Gastrocnemius medialis (tissue), 4 donors: ENCODE measurements at places on chromosomes 7 and 10. TPM values are rescaled to one million over a fixed set of nuclear protein-coding genes. Genes with fewer than 3 reads are reported as not detected.

The THSD7A gene
- total RNA-seq: 0.78 TPM

DNA sequence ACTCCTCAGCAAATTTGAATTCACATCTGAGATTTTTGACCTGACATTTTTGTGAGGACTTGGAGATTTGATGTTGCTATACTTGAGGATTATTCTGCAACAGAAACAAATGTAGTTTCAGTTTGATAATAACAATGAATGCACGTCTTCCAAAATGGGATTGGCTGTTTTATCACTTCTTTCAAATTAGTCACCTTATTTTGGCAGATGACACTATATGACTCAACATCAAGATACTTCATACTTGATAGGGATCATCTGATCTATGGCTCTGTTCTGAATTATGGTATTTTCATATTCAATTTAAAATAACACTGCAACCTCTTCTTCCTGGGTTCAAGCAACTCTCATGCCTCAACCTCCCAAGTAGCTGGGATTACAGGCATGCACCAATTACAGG lies 24.2 kb downstream of the ARL5B start:
- no peaks in the 10 kb centered on the region for H3K27me3 ChIP-seq
- H3K4me1 ChIP-seq: peaks cover 2% of the 10 kb centered on the region
- H3K36me3 ChIP-seq: no peaks in the 10 kb centered on the region
- no peak for DNase-seq
- H3K4me3 ChIP-seq: no peak overlapping the region
- H3K27ac ChIP-seq: no peak overlapping the region

The CFAP70 gene
- 1.2 TPM for total RNA-seq

The NPFFR1 gene
- not detected for total RNA-seq

The TAS2R39 gene
- not detected for total RNA-seq

The SLC35B4 gene
- total RNA-seq: 2.5 TPM

DNA sequence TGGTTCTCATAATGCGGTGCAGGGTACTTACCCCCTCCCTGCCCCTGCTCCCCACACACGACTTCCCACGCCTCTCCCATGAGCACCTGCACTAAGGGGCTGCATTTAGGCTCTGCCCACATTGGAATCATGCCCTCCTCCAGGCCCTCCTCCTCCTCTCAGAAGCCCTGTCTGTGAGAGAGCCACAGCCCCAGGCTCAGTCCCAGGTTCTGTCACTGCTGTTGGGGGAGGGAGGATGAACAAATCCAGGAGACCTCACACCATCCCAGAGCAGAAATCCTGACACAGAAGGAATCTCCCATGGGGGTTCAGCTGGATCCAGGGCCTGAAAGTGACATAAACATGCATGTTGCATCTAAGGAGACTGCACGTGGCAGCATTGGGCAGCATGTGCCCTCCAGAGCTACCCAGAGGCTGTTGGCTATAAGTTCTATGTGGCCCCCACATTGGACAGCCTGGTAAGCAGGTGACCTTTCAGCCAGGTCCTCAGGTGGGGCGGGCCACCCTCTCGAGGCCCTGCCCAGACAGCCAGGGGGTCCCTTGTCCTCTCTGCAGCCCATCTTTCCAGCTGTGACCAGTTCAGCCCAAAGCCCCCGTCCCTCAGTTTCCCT lies 1.6 kb upstream of the PILRA start:
- no peak for DNase-seq
- no peak overlapping the region for H3K4me3 ChIP-seq
- H3K36me3 ChIP-seq: peaks cover 6% of the 10 kb centered on the region

GRCh38 chr10:30828164-30828563 lies 198.6 kb upstream of the LYZL2 start:
- H3K4me1 ChIP-seq: peaks cover 3% of the 10 kb centered on the region
- no peaks in the 10 kb centered on the region for H3K36me3 ChIP-seq
- H3K4me3 ChIP-seq: no peak overlapping the region
- no peak overlapping the region for H3K27ac ChIP-seq
- DNase-seq: no peak

DNA sequence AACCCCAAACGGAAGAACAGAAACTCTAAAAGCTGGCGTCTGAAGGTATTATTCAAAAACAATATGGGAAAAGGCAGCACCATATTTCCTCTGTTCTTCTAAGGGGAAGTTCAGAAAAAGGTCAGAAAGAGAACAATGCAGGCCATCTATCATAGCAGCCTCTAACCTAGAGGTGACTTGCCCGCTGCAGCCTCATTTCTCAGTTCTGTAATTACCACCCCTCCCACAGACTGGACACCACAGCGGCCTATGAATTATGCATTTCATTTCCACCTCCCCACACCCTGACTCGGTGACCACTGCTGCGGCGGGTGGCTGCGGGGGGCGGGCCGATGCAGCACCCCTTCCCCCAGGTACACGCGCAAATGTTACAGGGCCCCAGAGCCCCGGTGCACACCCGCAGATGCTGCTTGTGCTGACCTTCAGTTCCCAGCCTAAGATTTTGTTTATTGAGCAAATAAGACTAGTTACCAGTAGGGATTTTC lies 125.5 kb downstream of the CLEC2L start:
- H3K4me3 ChIP-seq: no peak overlapping the region
- no peak for DNase-seq
- peaks cover 32% of the 10 kb centered on the region for H3K4me1 ChIP-seq
- no peaks in the 10 kb centered on the region for H3K36me3 ChIP-seq
- H3K27me3 ChIP-seq: no peaks in the 10 kb centered on the region
- peak overlapping the region; percentile 59 for H3K27ac ChIP-seq

- H3K36me3 ChIP-seq: no peaks in the 10 kb centered on the region
- H3K27me3 ChIP-seq: no peaks in the 10 kb centered on the region
- H3K27ac ChIP-seq: no peak overlapping the region
- DNase-seq: no peak
- no peaks in the 10 kb centered on the region for H3K4me1 ChIP-seq
Measured at GRCh38 chr7:24152877-24153472, 131.0 kb upstream of the NPY start.

GRCh38 chr10:75657351-75657750 lies 225.9 kb downstream of the LRMDA start:
- no peak overlapping the region for H3K27ac ChIP-seq
- no peak for DNase-seq
- peaks cover 3% of the 10 kb centered on the region for H3K27me3 ChIP-seq
- H3K36me3 ChIP-seq: no peaks in the 10 kb centered on the region
- no peak overlapping the region for H3K4me3 ChIP-seq

DNA sequence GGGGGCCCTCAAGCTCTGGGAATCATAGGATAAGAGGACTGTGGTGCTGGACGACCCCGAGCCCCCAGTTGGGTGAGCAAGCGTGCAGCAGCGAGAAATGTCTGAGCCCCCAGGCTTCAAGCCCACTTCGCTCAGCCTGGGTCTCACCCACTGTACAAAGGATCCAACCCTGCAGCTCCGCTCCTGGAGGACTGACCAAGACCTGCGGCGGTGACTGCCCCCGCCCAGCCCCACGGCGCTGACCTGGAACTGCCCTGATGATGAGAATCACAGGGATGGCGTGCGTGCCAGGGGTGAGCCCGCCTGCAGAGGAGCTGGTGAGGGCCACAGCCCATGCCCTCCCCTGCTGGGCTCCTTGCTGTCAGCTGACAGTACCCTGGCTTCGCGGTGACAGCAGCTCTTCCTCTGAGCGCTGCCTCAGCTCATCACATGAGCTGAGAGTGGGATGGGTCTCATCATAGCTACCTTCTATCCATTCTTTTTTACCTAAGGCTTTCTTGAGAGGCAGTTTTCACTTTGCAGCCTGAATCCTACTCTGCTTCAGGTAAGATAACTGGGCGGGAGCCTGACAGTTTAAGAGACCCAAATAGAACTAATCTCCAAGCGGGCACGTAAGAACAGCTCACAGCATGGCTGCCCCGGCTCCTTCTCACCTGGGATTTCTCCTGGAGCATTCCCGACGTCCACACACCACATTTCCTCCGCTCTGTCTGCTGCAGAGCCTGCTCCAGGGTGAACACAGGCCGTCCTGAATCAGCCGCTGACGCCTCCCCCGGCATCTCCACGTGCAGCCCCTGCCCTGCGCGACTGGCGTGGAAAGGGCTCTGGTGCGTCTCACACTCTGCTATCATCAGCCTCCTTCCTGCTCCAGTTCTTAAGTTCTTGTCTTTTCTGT lies 329.9 kb downstream of the PTPRN2 start:
- no peak for DNase-seq
- H3K4me1 ChIP-seq: no peaks in the 10 kb centered on the region
- H3K27ac ChIP-seq: no peak overlapping the region
- H3K36me3 ChIP-seq: no peaks in the 10 kb centered on the region

The BMS1 gene
- 18.7 TPM for total RNA-seq

GRCh38 chr10:75070961-75071428 lies 40.5 kb upstream of the SAMD8 start:
- no peaks in the 10 kb centered on the region for H3K36me3 ChIP-seq
- H3K27ac ChIP-seq: peak overlapping the region; percentile 91
- H3K4me3 ChIP-seq: no peak overlapping the region
- no peaks in the 10 kb centered on the region for H3K27me3 ChIP-seq

The OPN1SW gene
- not detected for total RNA-seq

GRCh38 chr10:62594093-62594520 lies 210.4 kb upstream of the ADO start:
- H3K36me3 ChIP-seq: no peaks in the 10 kb centered on the region
- peak; percentile 12 for DNase-seq
- no peak overlapping the region for H3K4me3 ChIP-seq
- no peaks in the 10 kb centered on the region for H3K4me1 ChIP-seq

GRCh38 chr10:114304017-114304570 lies 65.0 kb downstream of the VWA2 start:
- H3K27ac ChIP-seq: no peak overlapping the region
- no peaks in the 10 kb centered on the region for H3K36me3 ChIP-seq
- H3K4me3 ChIP-seq: peak overlapping the region; percentile 47
- H3K27me3 ChIP-seq: no peaks in the 10 kb centered on the region

The SPDYE2 gene
- not detected for total RNA-seq

DNA sequence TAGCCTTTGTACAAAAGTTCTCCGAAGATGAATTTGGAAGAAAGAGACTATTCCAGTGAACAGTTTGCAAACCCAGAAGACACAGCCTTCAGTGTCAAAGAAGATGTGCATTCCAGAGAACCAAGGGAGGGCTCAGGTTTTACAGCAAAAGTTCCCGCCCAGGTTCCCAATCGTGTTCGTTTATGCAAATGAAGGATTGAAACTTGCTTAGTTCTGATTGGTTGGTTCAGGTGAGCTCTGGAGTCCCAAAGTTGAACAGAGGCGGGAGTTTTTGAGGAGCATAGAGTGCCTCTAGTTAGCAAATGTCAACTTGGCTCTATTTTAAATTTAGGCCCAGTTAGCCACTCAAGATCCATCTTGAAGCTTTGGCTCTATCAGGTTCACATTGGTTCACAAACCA lies 51.3 kb downstream of the TMEM270 start:
- H3K27ac ChIP-seq: no peak overlapping the region
- H3K4me1 ChIP-seq: no peaks in the 10 kb centered on the region
- H3K4me3 ChIP-seq: no peak overlapping the region
- H3K27me3 ChIP-seq: no peaks in the 10 kb centered on the region
- H3K36me3 ChIP-seq: no peaks in the 10 kb centered on the region

The BAG3 gene
- 392 TPM for total RNA-seq

DNA sequence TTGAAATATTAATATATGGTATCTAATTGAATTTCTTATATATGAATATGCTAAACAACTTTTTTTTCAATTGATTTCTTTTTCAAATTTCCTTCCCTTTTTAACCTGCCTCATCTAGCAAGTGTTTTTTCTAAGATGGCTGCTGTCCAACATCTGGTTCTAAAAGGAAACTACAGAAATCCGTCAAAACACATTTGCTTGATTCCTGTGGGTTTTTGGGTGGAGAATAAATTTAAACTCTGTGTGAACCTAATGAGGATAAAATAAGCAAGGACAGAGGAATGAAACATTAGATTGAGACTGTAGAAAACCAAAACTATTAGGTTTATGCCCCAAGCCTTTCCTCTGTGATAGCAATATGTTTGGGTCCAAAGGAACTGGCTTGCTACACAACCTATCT lies 75.5 kb upstream of the STARD3NL start:
- H3K36me3 ChIP-seq: no peaks in the 10 kb centered on the region
- no peak for DNase-seq
- no peaks in the 10 kb centered on the region for H3K4me1 ChIP-seq
- no peaks in the 10 kb centered on the region for H3K27me3 ChIP-seq
- no peak overlapping the region for H3K27ac ChIP-seq
- H3K4me3 ChIP-seq: no peak overlapping the region

The ADARB2 gene
- total RNA-seq: 0.87 TPM

GRCh38 chr7:157889480-157889879 lies 552.7 kb downstream of the DNAJB6 start:
- H3K27me3 ChIP-seq: no peaks in the 10 kb centered on the region
- no peaks in the 10 kb centered on the region for H3K36me3 ChIP-seq
- no peak for DNase-seq
- no peaks in the 10 kb centered on the region for H3K4me1 ChIP-seq
- no peak overlapping the region for H3K4me3 ChIP-seq
- no peak overlapping the region for H3K27ac ChIP-seq

DNA sequence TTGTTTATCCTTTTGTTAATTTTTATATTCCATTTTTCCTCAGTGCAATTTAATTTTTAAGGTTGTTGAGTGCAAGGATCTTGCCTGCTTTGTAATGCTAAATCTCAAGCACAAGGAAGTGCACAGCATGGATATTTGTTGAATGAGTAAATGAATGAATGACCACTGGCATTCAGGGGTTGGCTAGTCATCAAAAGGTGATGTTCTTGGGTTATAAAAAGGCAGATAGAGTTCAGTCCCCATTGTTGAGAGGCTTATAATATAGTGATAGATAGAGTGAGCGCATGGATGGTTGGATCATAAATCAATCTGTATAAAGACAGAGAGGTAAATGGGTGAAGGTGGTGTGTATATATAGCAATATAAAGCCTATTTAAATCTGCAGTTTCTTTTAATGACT lies 193.2 kb upstream of the KLF6 start:
- H3K4me1 ChIP-seq: no peaks in the 10 kb centered on the region

GRCh38 chr10:92574548-92575261 lies 812 bp upstream of the IDE start:
- H3K4me1 ChIP-seq: peaks cover 22% of the 10 kb centered on the region
- no peaks in the 10 kb centered on the region for H3K27me3 ChIP-seq
- no peaks in the 10 kb centered on the region for H3K36me3 ChIP-seq
